ENCODE measurements at places on chromosomes 7 and 10.

GRCh38 chr7:106485031-106485551 is 175.9 kb downstream of the CCDC71L start:
- DNase-seq: no peak

DNA sequence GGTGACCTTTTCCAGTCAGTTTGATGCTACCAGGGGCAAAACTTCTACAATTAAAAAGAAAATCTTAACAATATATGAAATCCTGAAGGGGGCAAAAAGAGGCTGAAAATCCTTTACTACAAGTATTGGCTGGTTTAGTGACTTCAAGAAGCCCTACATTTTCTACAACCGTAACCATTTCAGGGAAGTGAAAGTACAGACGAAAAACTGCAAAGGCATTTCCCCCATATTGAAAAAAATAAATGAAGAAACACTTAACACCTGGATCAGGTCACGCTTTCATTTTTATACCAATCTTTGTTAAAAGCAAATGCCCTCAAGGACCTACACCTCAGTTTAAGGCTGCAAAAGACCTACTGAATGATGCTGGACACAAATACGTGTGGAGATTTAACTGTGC is 38.6 kb downstream of the IL6 start:
- no peak for DNase-seq

DNA sequence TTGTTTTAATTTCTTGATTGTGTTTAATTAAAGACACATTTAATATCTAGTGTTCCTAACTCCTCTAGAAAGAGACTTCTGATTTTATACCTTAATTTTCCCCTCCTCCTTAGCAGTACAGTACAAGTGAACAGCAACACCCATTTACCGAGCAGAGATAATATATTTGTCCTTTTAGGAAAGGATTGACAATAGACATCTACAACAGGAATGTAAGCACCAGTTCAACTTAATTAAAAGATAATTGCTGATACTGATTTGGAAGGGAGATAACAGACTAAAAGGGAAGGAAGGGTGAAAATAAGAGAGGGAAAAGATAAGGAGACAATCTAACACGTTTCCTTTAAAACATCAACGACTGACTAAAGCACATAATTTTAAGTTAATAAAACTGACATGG is 119.3 kb downstream of the SRPK2 start:
- no peak for DNase-seq

GRCh38 chr7:100472854-100473499 is 6.0 kb downstream of the TSC22D4 start:
- no peak for DNase-seq

- no peak for DNase-seq
Measured at GRCh38 chr7:30450240-30450982, 28.2 kb downstream of the NOD1 start.

DNA sequence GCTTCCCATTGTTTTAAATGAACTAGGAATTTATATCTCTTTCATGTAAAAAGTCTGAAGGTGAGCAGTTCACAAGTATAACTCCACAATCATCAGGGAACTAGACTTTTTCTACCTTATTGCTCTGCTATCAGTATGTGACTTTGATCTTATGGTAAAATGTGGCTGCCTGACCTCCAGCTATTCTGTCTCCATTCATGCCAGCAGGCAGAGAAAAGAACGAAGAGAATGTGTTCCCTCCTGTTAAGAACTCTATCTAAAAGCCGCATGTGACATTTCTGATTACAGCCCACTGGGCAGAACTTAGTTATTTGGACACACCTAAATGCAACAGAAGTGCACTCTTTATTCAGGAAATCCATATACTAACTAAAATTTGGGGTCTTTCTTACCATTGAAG is 102.8 kb upstream of the MBL2 start:
- no peak for DNase-seq

DNA sequence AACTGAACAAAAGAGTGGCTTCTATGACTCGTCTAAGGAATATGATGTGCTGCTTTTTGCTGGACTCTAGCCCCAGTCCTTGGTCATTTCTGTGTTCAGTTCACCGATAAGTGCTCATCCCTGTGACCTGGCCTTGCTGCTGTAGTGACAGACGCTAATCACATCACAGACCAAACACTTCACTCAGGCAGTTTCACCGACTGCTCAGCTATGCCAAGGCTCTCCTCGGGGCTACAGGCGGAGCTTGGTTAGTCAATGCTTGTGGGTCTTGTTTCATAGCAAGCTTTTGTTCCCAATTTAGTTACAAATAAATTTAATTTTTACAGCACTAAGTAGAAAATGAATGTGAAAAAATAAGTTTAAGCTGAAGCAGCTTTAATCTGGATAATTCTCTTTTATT is 190.8 kb upstream of the PRKCQ start:
- no peak for DNase-seq

GRCh38 chr10:34880817-34881216 is 65.7 kb upstream of the PARD3 start:
- DNase-seq: no peak

- DNase-seq: peak; percentile 1
Measured at GRCh38 chr10:78349911-78350663, 316.4 kb downstream of the RPS24 start.

DNA sequence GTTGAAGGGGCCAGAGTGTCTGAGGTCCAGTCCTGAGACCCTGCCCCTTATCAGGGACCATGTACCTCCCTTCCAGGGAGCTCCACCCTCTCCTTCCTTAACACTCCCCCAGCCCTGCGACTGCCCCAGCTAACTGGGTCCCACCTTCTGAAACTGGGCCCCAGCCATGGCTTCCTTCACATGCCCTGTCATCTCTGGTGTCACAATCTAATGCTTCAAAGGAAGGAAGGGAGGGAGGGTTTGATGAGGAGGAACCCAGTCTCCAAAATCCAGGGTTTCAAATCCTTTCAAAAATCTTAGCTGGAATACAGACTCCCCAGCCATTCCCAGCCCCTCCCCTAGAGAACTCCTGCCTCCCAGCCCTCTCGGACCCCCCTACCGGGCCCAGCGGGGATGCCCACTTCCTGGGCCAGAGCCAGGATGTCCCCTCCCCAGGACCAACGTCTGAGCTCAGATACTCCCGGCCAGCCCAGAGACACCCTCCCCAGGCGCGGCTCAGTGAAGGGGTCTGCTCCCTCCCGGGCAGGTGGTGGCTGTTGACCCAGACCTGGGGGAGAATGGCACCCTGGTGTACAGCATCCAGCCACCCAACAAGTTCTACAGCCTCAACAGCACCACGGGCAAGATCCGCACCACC is 18.0 kb downstream of the C10orf105 start:
- no peak for DNase-seq

- no peak for DNase-seq
Measured at GRCh38 chr7:40810274-40810673, 675.5 kb downstream of the SUGCT start.

DNA sequence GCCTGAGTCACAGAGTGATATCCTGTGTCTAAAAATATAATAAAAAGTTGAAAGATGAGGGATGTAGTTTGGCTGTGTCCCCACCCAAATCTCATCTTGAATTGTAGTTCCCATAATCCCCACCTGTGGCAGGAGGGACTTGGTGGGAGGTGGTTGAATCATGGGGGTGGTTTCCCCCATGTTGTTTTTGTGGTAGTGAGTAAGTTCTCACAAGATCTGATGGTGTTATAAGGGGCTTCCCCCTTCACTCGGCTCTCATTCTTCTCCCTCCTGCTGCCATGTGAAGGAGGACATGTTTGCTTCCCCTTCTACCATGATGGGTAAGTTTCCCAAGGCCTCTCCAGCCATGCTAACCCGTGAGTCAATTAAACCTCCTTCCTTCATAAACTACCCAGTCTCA is 25.1 kb upstream of the UBE3C start:
- DNase-seq: no peak

DNA sequence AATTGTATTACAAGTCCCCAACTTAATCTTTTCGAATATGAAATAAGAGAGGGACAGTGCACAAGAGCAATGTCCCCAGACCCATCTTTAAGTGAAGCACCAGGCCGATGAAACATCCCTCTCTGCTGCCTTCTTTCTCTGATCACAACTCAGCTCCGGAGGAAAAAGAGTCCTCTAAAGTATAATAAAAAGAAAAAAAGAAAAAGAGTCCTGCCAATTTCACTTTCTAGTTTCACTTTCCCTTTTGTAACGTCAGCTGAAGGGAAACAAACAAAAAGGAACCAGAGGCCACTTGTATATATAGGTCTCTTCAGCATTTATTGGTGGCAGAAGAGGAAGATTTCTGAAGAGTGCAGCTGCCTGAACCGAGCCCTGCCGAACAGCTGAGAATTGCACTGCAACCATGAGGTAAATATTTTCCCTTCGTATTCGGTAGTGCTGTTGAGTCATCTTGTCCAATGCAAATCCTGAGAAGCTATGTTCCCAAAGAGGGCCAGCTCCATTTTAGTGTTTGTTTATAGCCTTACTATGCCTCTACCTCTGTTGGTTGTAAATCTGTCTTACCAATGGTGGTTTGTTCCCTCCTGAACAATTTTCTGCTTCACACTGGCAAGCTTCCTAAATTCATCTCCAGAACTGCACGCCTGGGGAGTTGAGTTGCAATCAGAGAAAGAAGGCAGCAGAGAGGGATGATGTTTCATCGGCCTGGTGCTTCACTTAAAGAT is at the start of gene IFIT2:
Gene IFIT2, plus strand, starts transcription at position 326 of the 725 bp plus-strand sequence. Its CDS starts 78 bp downstream, at position 404.
- DNase-seq: peak; percentile 48

DNA sequence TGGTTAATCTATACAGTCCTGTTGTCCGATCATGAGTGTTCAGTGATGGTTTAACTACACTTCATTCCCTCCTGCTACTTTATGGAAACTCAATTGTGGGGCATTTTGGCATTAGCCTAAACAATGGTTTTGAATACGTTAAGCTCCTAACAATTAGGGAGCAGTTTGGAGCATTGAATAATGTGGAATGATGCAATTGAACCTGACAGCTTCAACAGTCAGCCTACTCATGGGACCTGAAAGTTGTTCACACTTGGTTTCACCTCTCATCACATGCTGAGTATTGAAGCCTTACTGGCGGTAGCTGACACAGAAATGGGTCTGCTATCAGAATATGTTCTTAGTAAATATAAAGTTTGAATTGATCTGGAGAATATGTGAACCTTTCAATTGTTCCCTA is 186.1 kb downstream of the MLLT10 start:
- no peak for DNase-seq

GRCh38 chr7:1316086-1316485 is 83.4 kb downstream of the UNCX start:
- peak; percentile 5 for DNase-seq

DNA sequence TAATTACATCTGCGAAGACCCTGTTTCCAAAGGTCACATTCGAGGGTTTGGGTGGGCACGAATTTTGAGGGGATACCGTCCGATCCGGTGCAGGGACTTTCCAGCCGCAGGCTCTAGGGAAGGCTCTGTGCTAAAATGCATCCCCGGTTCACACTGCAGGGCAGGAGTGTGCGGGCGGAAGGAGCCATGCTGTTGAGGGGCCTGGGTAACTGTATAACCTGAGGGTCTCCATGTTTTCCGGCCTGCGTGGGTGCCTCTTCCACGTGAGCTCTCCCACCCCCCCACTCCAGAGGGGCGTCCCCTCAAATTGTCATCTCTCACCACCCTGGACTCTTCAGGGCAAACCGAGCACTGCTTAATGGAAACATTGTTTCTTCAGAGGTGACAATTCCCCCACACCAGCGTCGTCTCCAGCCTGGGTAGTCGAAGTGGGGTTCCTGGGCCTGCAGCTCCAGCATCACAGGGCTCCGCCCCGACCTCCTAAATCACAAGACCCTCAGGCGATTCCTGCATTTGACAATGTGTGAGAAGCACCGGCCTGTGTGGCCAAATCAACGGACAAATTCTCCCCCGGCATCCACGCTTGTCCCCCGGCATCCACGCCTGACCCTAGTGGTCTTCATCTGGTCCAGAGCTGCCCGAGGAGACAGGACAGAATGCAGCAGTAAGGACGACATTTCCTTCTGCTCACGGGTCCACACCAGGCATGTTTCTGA is 51.2 kb downstream of the FOXL3 start:
- DNase-seq: no peak

DNA sequence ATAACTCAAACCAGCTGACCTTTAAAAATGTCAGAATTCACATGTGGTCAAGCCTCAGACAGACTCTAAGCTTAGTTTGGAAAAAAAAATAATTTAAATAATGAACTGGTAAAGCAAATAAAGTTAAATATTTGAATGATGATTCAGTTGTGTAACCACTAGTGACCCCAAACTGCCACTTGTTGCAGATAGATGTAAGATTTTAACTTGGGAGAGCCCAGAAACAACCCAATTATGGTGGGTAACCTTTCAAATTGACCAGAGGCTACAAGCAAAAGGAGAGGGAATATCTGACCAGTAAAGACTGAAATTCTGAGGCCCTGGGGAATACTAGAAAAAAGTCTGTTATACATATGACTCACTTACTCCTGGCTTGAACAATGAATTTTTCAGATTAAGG is 268.1 kb downstream of the HPSE2 start:
- DNase-seq: no peak

- no peak for DNase-seq
Measured at GRCh38 chr7:36736899-36737211, 12.6 kb upstream of the AOAH start.

- DNase-seq: no peak
Measured at GRCh38 chr10:5434017-5434753, 21.8 kb downstream of the NET1 start.

DNA sequence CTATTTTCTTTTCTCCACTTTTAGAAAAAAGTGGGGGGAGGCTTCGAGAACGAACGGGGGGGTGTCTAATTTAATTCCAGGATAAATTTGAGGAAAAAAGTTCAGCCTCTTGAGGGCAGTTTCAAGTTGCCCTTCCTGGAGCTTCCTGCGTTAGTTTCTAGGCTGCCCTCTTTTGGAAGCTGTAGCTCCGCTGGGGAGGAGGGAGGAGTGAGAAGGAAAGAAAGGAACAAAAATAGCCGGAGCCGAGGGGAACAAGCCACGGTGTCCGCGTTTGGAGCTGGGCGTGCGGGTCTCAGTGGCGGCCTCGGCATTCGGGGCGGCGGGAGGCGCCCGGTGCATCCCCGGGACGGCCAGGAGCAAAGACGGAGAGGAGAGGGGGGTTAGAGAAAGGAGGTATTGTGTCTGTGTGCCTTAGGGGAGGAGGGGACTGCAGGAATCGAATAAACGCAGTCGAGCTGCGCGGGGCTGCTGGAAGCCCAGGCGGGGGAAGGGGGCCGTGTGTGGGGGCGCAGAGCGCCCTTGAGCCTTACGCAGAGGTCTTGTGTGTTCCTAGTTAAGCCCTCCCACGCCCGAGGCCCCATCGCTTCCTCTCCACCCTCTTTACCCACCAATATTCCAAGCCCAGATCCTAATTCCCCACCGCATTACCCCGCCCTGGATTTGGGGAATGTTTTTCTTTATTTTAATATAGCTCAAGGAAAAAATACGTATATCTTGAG is 2.0 kb upstream of the TNRC18 start:
- no peak for DNase-seq

DNA sequence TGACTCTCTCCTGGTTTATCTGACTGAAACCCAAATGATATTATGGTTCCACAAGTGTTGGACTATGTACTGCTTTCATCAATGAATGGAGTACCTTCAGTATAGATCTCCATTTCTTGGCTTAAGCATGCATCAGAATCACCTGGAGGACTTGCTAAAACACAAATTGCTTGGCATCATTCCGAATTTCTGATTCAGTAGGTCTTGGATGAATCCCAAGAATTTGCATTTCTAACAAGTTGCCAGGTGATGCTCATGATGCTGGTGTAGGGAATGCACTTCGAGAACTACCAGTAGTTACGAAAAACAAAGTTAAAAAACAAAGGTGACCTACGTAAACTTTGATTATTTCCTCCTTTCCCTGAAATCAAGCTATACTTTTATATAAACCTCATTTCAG is 119.0 kb upstream of the FEZF1 start:
- no peak for DNase-seq
